Caudate nucleus (tissue), 63 donors: ENCODE measurements at places on chromosomes 2 and 18.

- DNase-seq: no peak
Measured at GRCh38 chr2:107785756-107786155, 40.9 kb upstream of the RGPD4 start.

DNA sequence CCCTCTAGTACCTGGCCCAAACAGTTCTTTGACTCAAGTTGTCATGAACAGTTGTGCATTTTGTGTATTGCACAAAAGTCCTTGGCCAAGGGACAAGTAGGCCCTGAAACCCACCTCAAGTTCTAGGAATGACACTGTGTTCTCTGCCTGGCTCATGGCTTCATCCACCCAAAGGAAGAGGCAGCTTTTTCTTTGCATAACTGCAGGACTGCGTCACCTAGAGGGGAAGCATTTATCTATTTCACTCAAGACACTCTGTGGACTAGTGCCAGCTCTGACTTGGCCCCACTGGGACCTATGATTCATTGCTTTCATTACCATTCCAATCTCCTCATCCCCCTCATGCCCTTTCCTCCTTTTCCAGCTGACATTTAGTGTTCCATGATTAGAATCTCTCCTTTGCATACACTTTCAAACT, 119.3 kb upstream of the SIX2 start:
- no peak for DNase-seq

GRCh38 chr2:20562540-20563225, 88.2 kb downstream of the HS1BP3 start:
- DNase-seq: peak; percentile 34

- no peak for DNase-seq
Measured at GRCh38 chr2:58633613-58634365, 392.7 kb upstream of the FANCL start.

- DNase-seq: no peak
Measured at GRCh38 chr2:223549215-223549614, 52.9 kb downstream of the SCG2 start.

GRCh38 chr2:65658881-65659280, 226.5 kb upstream of the SPRED2 start:
- DNase-seq: no peak

DNA sequence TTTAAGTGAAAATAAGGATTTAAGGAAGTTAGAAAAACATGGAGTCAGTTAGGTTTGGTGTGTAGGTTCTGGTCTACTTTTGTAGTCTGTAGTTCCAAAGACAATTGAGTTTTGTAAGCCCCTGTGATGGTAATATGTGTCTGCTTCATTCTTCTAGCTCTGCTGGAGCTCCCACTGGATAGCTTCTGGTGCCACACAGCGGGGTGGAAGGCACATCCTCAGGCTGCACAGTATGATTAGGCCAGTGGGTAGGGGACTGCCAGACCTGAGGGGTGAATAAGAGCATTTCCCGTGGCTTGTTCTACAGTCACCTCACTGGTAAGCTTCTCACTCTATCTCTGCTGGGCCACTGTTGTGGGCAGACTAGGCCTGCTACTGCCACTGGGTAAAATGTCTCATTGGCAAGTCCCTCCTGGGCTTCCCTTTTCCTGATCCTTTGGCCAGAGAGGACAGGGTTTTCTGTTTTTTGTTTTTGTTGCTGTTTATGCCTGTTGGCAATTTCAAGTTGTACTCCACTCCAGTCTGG, 44.5 kb downstream of the TMEM131 start:
- DNase-seq: no peak

GRCh38 chr18:40485318-40485717, 1469.7 kb upstream of the PIK3C3 start:
- DNase-seq: no peak

- peak; percentile 96 for DNase-seq
Measured at GRCh38 chr2:134917888-134918525, 615 bp upstream of the CCNT2 start.

DNA sequence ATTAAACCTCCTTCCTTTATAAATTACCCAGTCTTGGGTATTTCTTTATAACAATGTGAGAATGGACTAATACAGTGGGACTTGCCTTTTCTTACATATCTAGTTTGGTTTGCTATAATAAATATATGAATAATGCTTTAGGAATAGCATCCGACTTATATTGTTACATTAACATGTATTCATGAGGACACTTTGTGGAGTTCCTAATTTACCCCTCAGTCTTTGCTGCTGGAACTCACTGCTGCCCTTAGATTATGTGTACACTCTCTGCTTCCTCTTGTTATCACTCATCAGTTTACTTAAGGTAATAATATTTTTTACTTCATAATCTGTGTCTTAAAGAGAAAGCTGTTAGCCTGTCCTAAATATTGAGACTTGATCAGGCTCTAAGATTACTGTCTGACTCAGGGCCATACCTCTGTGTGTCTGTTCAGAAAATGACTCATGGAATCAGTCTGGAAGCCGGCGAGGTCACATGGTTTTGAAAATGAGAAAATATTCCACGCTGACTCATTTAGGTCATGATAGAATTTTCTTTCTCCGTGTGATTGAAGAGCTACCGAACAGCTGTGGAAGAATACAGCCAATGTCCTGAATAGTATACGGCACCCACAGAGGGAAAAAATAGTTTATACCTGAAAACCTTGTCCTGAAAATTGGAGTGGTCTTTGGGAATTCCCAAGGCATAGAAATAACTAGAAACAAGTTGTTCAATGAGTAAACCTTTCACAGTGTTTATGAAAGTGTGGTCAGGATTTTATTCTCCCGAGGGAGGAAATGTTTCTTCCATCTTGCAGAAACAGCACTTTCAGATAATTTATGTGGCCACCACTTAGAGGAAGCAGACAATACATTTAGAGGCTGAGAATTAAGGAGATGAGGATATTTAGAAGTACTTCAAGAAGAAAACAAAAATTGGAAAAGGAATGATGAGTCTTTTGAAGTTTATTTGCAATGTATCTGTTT, 156.4 kb downstream of the DSEL start:
- DNase-seq: peak; percentile 4

GRCh38 chr2:195289081-195289480, 367.9 kb upstream of the SLC39A10 start:
- DNase-seq: no peak

DNA sequence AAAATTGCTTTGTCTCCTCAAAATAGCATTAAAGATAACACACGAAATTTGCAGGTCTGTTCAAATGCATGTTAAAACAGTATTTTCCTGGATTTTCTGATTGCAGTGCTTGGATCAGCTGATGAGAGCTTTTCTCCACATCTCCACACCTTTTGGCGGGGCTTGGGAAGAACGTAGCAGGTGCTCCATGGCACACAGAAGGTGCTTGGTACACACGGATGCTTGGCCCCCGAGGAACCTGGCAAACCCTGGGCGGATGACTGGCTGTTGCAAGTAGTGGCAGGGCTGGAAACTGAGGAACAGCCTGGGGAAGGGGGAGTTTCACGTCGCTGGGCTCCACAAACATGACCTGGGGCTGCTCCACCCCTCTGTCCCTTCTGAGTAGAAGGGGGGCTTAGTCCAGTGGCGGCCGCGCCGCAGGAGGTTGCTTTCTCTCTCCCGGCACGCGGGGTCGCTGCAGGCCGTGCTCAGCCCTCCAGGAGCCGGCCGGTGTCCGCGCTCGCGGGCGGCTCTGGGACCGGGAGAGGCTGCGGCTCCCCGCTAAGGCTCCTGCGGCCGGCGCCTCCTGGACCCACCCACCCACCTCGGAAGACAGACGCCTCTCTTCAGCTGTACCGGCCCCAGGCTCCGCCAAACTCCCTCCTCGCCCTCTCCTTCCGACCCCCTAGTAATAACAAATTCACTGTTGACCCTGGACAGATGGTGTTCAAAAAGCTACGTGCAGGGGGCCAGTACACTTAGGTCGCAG, 69.3 kb downstream of the MARCO start:
- peak; percentile 26 for DNase-seq

- no peak for DNase-seq
Measured at GRCh38 chr2:70017962-70018361, 56.5 kb upstream of the ASPRV1 start.

DNA sequence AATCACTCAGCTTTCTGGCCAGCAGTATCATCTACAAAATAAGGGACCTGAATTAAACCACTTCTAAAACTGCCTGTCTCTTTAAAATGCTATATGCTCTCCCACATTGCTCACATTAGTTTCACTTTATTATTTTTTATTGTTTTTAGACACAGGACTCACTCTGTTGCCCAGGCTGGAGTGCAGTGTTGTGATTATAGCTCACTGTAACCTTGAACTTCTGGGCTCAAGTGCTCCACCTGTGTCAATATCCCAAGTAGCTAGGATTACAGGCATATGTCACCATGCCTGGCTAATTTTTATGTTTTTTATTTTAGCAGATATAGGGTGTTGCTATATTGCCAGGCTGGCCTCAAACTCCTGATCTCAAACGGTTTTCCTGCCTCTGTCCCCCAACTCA, 591.3 kb upstream of the ZNF804A start:
- no peak for DNase-seq

DNA sequence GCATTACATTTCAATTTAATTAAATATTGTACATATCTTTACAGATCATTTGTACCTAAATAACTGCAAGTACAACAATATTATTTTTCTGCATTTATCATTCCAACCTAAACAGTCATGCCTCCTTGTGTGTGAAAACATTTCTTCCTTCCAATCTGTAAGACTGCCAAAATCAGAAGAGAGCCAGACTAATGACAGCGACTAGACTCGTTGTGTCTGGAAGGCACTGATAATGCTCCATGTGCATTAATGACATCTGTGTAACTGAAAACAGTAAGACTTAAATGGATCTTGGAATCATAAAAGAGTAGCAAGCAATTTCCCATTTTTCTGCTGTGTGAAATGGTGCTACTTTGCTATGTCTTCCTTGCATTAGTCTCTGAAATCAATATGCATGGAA, 278.0 kb upstream of the DSEL start:
- no peak for DNase-seq

DNA sequence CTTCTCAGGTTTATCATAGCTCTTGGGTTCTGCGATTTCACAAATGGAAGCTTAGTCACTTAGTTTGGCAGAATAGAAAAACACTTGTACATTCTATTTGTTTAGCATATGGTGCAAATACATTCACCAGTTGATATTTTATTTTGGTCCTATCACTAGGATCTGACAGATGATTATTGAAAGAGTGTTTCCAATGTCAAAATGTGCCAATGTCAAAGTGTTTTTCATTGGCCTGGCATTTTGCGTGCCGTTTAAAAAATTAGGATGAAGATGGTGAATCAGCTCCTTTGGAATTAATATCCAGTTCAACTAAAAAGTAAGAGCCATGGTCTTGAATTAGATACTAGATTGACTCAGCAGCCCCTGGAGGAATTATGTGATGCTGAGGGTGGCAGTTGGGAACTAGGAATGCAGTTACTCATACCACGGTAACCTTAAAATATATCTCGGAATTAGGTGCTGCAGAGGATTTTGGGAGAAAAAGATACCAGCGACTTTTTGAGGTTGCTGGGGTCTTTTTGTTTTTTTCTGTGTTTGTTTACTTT, 87.0 kb downstream of the SPHKAP start:
- no peak for DNase-seq

DNA sequence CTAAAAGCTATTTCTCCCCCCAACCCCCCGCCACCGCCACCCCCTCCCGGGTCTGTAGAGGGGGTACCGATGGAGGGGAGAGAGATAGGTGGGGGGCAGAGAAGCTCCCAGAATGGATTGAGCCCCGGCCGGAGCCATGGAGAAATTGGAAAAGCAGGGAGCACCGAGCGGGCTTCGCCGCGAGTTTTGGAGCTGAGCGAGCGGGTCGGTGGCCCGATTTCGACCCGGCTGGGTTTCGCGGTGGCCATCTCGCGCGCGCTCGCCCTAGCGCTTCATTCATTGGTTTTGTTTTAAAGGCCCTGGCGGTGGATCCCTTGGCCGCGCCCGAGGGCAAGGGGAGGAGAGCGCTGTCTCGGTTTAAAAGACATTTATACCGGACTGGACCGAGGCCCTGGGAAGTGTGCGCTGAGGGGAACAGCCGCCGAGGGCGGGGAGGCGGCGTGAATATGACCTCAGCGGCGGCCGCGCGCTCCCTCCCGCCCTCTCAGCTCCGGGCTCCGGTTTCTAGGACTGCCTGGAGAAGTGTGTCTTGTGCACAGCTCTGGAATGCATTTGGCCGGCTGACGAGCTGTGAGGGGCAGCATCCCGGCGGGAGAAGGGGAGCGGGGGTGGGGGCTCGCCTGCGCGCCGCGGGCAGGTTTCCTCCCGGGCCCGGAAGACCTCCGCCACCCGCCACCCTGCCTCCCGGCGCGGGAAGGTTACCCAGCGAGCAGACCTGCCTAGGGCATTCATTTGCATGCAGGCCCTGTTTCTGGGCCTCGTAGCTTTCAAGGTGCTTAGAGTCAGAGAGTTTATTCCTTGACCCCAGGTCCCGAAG, 1.7 kb upstream of the SMAD7 start:
- peak; percentile 56 for DNase-seq

- no peak for DNase-seq
Measured at GRCh38 chr2:51619961-51620360, 588.0 kb upstream of the NRXN1 start.
